ENCODE measurements at places on chromosomes 7 and 10.

DNA sequence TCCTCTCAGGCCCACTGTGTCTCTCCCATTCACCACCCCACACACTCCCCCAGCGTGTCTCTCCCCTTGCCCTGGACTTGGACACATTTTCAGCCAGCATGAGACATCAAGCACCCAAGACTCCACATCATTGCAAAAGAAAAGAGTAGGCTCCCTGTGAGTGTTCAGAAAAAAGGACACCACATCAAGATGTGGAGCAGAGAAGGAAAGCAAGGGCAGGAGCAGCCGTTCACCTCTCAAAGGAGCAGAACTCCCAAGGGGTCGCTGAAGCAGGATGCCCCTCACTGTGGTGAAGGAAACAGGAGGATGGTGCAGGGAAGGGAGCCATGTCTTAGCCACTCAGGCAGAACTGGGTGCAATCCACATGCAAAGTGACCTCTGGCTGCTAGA, 89.9 kb upstream of the MACROH2A2 start:
- DNase-seq = no peak

DNA sequence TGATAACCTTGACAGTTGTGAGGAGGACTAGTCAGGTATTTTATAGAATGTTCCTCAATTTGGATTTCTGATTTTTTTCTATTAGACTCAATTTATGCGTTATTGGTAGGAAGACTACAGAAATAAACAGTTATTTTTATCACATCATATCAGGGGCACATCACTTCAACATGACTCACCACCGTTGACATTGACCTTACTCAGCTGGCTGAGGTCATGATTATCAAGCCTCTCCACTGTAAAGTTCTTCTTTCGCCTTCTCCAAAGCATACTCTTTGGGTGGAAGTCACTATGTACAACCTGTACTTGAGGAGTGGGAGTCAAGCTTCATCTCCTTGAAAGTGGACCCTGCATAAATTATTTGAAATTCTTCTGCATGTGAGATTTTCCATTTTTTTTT, 194.3 kb upstream of the IGFBP3 start:
- DNase-seq = no peak

- DNase-seq = no peak
Measured at GRCh38 chr7:55898287-55898686, 11.0 kb downstream of the ZNF713 start.

GRCh38 chr10:7077880-7078279, 333.0 kb downstream of the SFMBT2 start:
- no peak for DNase-seq

DNA sequence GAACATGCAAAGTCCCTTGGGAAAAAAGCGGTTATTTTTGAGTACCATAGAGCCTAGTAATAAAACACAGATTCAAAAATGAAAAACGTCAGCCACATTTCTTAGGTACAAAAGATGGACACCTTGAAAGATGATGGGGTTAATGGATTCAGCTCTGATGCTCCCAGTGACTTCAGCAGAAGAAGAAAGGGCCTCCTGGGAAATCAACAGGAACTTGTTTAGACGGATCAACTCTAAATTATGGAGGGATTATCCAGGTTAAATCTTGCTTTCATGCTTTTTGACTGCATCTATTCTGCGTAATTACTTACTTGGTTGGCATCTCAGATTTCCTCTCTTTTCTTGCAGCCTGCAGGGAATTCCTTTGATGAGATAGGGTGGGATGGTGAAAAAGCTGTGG, 82.5 kb downstream of the TMEM178B start:
- DNase-seq = no peak

DNA sequence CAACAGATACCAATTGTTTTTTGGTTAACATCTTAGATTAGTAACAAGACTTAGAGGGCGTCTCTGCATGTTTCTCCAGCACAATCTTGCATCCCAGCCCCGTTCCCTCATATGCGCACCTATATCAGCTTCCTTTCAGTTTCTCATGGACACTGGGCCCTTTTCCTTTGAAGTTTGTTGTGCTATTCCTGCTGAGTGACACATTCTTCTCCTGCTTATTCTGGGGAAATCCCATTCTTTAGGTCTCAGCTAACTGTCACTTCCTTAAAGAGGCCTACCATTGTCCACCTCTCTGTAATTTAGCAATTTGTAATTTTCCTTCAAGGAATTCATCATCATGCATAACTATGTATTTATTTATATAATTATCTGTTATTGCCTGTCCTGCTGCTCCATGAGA, 110.3 kb upstream of the STEAP1B start:
- DNase-seq = no peak

DNA sequence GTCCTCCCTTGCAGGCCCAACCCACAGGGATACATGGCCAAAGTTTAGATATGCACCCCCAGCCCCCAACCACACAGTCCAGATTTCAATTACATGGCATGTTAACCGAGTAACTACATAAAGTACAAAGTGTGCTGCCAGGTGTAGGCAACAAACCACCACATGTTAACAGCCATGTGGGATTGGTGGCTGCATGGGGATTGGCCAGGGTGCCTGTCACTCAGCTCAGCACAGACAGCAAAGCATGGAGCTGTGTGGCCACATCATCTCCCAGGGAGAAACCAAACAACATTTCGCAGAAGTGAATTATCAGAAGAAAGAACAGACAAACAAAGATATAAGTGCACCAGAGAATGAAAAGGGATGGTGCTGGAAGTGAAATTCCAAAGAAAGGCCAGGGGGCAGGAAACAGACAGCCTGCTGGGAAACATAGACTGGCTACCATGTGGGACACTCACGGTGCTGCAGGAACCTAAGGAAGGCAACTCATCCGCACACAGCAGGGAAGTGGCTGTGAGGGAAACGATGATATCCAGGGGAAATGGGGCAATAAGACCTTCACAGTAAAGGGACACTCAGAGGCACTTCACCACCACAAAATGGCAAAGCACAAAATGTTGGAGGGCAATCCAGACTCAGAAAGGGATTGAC, 171.2 kb downstream of the PTPRN2 start:
- DNase-seq = no peak

DNA sequence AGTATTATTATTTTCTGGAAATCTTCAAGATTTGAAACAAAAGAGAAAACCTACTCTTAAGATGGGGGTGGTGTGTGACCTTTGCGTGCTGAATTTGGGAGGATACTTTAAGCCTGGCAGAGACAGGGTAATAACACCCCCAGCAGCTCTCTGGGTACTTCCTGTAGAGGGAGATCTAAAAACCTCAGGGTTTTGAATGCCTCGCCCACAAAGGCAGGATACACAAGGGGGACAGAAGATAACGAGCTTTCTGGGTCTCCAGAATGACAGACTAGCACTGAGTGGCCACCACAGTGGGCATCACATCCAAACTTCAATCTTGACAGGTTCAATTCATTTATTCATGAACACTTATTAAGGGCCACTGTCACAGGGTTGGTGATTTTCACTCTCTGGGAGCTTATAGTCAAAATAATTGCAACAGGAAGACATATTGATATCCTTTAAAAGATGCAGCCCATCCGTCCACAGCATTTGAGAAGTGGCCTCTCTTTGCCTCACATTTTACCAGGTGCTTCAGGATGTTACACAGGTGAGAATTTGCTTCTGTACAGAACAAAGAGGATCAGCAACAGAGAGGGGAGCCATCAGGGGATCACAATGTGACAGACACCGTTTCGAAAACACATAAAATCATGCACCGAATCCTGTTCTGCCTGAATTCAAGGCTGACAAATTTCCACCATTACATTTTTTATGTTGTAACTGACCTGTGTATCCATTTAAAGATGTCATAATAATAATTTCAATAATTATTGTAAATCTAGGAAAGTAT, 14.3 kb downstream of the CPA1 start:
- DNase-seq = no peak

GRCh38 chr7:33739286-33739685, 166.1 kb upstream of the BMPER start:
- DNase-seq = no peak

DNA sequence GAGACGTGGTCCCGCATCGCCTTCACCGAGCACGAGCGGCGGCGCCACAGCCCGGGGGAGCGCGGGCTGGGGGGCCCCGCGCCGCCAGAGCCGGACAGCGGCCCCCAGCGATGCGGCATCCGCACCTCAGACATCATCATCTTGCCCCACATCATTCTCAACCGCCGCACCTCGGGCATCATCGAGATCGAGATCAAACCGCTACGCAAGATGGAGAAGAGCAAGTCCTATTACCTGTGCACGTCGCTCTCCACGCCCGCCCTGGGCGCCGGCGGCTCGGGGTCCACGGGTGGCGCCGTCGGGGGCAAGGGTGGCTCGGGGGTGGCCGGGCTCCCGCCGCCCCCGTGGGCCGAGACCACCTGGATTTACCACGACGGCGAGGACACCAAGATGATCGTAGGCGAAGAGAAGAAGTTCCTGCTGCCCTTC, 737 bp downstream of the CNNM2 start:
- DNase-seq = peak; percentile 18

GRCh38 chr10:28545967-28546644, 13.2 kb downstream of the WAC start:
- no peak for DNase-seq

DNA sequence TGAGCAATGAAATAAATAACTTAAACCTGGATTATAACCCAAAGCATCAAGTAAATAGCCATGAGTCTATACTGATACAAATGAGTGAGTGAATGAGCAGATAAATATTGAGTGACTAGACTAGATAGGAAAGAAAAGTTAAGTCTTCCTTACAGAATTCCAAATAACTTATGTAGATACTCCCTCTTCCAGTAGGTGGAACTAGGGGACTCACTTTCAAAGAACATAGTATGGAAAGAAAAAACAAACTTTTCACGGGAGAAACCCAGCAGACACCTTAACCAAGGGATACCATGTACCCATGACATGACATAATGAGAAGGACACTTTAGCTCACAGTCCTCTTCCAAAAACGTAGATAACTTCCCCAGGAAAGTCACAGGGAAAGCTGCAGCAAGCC, 32.2 kb downstream of the CSGALNACT2 start:
- no peak for DNase-seq

- no peak for DNase-seq
Measured at GRCh38 chr7:133207687-133208086, 45.2 kb upstream of the EXOC4 start.

DNA sequence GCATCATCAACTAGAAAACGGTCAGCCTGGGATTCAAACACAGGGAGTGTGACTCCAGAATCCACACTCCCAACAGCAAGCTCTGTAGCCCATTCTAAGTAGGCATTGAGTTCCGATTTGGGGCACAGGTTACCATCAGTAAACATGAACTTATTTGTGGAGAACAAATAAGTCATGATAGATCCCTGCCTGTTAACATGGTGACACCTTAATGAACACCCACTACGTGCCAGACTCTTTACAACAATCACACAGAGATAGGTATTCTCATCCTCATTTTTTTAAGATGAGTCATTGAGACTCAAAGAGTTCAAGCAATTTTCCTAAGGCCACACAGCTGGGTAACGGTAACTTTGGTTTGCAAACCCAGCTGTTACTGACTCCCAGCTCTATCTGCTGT, 91.5 kb downstream of the LYZL2 start:
- DNase-seq = no peak

DNA sequence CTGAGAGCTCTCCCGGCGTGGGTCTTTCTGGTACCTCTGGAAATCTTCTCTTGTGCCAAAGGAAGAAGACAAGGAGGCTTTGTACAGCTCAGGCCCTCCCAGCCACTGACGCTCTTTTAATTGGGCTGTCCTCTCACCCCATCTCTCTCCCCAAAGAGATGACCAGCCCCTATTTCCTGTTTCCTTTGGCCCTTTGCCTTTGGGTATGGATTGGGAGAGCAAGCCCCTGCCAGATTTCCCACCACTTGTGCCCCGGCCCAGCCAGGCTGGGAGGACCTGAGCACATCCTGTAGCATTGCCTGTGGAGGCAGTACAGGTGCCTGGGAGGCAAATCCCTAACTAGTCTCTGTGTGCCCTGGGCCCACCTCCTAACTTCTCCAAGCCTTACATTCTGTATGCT, 5.7 kb upstream of the PLAC9 start:
- DNase-seq = no peak

GRCh38 chr10:4984223-4984622, 19.4 kb downstream of the AKR1C2 start:
- no peak for DNase-seq

- no peak for DNase-seq
Measured at GRCh38 chr10:119285495-119286267, 78.3 kb downstream of the GRK5 start.

GRCh38 chr7:155512246-155512887, 34.0 kb downstream of the CNPY1 start:
- no peak for DNase-seq

GRCh38 chr10:876438-876837, 55.1 kb downstream of the LARP4B start:
- no peak for DNase-seq

DNA sequence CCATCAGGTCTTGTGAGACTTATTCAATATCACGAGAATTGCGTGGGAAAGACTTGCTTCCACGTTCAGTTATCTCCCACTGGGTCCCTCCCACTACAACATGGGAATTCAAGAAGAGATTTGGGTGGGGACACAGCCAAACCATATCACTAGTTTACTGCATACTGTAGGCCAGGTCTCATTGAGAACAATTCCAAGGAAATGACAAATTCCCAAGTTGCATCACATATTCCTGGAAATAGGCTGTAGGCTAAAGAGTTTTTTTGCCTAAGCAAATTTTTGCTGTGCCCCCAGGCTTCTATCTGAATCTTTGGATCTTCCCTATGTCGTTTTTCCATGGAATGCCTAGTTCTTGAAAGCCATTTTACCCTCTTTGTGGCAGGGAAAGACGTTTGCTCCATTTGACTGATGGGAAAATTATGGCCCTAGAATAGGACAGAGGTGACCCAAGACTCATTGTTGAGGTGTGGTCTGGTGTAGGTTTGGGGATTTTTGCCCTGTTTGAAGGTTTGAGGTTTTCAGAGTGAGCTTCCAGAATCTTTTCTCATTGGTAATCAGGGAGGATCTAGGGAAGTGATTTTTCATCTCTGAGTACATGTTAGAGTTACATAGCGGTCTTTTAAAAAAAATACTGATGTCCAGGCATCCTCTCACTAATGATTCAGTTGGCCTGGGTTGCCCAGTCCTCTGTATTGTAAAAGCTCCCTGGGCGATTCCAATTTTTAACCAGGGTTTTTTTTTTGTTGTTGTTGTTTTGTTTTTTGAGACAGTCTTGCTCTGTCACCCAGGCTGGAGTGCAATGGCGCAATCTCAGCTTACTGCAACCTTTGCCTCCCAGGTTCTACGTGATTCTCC, 44.4 kb downstream of the TACR2 start:
- no peak for DNase-seq

- no peak for DNase-seq
Measured at GRCh38 chr7:17067691-17068090, 185.9 kb upstream of the AGR3 start.

DNA sequence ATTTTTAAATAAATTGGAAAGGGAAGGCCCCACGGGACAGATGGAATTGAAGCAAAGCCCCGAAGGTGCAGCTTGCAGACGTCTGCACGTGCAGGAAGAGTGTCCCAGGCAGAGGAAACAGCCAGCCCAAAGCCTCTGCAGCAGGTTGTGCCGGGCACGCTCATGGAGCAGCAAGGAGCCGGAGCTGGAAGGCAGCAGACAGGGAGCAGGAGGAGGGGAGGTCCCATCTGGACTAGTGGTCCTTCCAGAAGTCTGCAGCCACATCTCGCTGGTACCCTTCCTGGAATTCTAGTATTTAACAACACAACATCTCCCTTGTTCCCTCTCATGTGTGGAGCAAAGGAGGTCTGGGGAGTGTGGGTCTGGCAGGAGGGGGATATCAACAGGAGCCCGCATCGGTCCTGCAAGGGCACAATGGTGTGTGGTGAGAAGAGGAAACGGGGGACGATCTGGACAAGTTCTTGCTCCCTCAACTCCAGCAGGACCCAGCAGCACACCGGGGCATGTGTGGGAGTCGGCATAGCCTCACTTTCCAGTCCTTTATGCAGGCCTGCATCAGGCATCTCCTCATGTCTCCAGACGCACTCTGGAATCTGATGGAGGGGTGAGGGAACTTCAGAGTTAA, 169.3 kb downstream of the GRID1 start:
- DNase-seq = no peak

All from activated CD4-positive, alpha-beta T cell treated with anti-CD3 and anti-CD28 coated beads, Interleukin-2, amount 50 U/mL, for 4 hours (primary cell).